ENCODE measurements at places on chromosomes 6 and 20. TPM values are rescaled to one million over a fixed set of nuclear protein-coding genes. Genes with fewer than 3 reads are reported as not detected.

DNA sequence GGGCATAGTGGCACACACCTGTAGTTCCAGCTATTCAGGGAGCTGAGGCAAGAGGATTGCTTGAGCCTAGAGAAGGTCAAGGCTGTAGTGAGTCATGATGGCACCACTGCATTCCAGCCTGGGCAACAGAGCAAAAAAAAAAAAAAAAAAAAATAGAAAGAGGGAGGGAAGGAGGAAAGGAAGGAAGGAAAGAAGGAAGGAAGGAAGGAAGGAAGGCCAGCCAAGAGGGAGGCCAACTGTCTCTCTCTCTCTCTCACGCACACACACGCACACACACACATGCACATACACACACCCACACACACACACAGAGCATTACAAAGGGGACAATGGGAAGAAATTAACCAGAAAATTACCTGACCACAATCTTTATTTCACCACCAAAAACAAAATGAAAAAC, 50.6 kb upstream of the COL9A1 start:
- no peak for DNase-seq

GRCh38 chr6:110250058-110250457, 69.8 kb downstream of the CDC40 start:
- DNase-seq: no peak

DNA sequence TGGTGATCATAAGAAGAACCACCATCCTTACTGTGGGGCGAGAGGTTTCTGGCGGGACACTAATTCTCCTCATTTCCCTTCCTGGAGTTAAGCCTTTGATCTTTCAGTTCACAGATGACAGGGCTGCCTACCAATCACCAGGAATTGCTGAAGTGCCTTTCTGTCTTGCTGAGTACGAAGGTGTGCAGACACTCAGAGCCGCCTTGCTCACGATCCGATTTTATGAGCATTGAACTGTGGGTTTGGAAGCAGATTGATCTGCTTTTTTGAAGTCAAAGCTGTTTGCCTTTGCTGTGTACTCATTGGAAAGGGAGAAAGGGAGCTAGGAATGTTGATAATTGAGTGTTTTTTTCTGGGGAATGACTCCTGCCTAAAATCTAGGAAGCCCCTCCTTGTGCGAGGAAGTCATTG, 129.1 kb upstream of the SALL4 start:
- DNase-seq: no peak

The BPIFB1 gene
- total RNA-seq: 1.4 TPM

The COX4I2 gene
- total RNA-seq: 7.9 TPM

The TAAR1 gene
- not detected for total RNA-seq

The PGC gene
- 0.96 TPM for total RNA-seq

DNA sequence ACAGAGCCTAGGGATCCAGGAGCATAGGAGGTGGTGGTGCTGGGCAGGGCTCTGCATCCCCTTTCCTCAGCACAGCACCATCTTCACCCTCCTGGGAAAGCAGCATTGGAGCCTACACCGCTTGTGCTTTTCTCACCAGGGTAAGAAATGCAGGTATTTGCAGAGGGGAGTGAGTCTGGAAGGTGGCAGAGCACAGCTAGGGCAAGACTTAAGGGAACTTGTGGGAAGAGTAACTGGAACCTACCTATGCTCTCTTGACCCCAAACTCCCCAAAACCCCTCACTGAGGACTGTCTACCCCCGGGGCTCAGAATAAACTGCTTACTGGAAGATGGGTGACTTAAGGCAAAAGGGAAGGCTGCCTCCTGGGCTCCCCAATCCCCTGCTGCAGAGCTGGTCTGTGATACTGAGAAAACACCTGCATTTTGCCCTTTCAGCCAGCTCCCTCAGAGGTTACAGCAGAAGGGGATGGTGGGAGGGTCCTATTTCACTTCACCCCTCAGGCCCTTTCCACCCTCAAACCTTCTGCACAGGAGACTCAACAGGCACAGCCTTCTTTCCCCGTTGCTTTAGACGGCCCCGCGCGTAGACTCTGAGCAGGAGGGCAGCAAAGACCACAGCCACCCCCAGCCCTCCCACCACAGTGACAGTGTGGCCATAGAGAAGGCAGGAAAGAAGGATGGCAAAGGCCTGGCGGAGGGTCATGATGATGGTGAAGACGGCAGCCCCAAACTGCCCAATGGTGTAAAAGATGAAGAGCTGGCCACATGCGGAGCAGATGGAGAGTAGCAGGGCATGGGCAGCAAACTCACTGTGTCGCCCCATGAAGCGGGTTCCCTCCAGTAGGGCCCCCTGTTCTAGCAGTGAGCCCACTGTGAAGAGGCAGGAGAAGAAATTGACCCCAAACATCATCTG, 2.9 kb downstream of the SLC35B2 start:
- no peak for DNase-seq

- DNase-seq: no peak
Observed at GRCh38 chr6:155224618-155225017, 39.2 kb upstream of the CLDN20 start.

The CAGE1 gene
- total RNA-seq: 2.6 TPM

The RWDD2A gene
- total RNA-seq: 6.0 TPM

The FHL5 gene
- total RNA-seq: 18.1 TPM

The GGTLC1 gene
- not detected for total RNA-seq

GRCh38 chr6:141467041-141467440, 665.7 kb upstream of the GJE1 start:
- DNase-seq: no peak

DNA sequence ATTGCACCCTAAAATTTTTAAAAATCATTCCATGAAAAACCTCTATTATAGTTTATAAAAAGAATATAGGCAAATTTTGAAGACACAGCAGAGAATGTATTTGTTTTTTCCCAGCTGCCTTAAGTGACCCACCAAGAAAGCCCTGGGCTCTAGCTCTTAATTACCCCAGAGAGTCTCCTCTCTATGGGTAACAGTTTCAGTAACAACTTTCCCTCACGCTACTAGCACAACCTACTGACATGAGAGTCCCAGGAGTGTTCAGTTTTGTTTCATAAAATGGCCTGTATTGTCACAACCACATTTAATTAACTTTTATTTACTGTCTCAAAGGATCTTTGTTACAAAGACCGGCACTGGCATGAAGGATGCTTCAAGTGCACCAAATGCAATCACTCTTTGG, 41.5 kb downstream of the FHL5 start:
- no peak for DNase-seq

Data from umbilical cord (tissue), 2 donors.